ENCODE measurements at places on chromosomes 13 and 19.

DNA sequence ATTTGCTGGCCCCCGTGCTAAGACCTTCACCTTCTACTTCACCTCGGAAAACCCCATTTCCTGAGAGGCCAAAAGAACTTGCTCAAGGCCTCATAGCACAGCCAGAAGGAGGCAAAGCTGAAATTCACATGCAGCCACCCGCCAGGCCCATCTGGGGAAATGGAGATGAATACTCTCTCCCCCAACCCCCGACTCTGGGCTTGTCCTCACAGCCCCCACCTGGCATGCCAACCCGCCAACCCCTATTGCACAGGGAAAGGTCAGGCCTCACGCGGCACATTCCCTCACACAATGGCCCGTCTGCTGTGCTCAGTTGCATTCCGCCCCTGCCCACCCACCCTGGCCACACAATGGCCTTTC, 3.2 kb downstream of the PRX start:
- no peak for DNase-seq

DNA sequence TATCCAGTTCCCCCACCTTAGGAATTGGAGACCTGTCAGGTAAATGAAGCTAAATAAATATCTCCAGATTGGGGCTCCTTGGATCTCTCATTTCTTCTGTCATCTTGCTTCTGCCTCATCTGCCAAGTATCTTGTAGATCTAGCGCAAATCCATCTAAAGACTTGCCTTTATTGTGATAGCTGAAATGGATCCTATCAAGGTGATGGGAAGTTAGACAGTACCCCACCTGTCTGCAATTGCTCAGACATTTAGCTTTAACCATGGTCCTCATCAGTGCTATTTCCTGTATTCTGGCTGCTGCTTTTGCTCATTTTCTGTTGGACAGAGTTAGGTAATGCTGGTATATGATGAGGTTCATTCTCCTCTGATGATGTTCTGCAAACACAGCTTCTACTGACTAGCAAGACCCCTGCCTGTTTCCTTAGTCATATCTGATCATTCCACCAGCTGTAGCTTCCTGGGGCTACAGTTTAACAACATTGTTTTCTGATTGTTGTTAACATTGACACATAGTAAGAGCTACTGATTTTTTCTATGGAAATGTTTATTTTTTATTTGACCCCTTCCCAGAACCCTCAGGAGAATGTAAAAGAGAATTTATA, 340.0 kb downstream of the DCT start:
- no peak for DNase-seq

- DNase-seq: no peak
Measured at GRCh38 chr19:14516746-14517438, 1.3 kb downstream of the DNAJB1 start.

DNA sequence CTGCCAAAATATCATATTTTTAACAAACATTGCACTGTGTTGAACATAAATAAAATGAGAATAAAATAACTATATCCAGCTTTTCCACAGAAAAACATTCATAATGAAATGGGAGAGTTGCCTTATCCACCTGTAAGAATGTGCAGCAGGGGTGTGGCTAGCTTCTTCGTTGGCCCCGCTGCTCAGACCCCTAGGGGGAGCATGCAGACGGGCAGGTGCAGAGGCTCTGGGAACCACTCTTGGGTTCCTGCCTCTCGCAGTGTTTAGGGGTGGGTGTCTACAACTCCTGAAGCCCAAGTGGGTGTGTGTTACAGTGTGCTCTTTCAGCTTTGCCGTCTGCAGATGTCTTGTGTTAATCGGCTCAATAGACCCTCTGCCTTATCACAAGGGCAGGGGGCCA, 121.7 kb downstream of the SLITRK5 start:
- no peak for DNase-seq

GRCh38 chr13:30126903-30127428, 180.4 kb downstream of the KATNAL1 start:
- DNase-seq: no peak

All from cerebellar nuclear complex (tissue), 1 donor.